ENCODE measurements at places on chromosomes 16 and 17.

DNA sequence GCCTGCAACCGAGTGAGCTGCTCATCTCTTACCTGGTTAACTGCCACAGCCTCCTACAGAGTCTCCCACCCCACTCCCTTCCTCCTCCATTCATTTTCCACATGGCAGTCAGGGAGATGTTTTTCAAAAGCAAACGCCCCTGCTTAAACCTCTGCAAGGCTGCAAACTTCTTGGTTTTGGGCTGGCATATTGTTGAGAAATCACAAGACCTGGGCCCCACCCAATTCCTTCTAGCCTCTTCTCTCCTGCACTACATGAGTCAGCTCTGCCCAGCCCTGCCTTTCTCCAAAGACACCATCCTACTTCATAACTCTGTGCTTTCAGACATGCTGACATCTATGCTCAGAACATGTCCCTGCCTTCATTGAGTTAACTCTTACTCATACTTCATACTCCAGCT, 136.1 kb downstream of the SPACA3 start:
- no peak for DNase-seq

GRCh38 chr17:37708616-37709212, 36.1 kb downstream of the HNF1B start:
- DNase-seq: no peak

GRCh38 chr17:31096106-31096436, 1.3 kb downstream of the NF1 start:
- DNase-seq: peak; percentile 47

DNA sequence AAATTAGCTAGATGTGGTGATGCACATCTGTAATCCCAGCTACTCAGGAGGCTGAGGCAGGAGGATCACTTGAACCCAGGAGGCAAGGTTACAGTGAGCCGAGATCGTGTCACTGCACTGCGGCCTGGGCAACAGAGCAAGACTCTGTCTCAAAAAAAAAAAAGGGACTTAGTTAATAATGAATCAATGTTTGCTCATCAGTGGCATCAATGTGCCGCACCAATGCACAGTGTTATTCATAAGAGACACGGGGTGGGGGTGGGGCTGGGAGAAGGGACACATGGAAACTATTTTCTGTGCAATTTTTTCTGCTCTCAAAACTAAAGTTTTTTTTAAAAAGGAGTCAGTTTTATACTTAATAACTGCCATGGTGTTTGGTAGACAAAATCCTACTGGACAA, 6.8 kb upstream of the ATP2C2 start:
- DNase-seq: no peak

GRCh38 chr17:32426894-32427293, 17.4 kb upstream of the PSMD11 start:
- no peak for DNase-seq

GRCh38 chr16:83574388-83574787, 233.4 kb upstream of the HSBP1 start:
- DNase-seq: peak; percentile 59

- no peak for DNase-seq
These were observed 2.5 kb upstream of the CYB561 start for GRCh38 chr17:63448655-63449054.

- no peak for DNase-seq
These were observed 189.9 kb downstream of the SEC14L1 start for GRCh38 chr17:77330602-77331081.

DNA sequence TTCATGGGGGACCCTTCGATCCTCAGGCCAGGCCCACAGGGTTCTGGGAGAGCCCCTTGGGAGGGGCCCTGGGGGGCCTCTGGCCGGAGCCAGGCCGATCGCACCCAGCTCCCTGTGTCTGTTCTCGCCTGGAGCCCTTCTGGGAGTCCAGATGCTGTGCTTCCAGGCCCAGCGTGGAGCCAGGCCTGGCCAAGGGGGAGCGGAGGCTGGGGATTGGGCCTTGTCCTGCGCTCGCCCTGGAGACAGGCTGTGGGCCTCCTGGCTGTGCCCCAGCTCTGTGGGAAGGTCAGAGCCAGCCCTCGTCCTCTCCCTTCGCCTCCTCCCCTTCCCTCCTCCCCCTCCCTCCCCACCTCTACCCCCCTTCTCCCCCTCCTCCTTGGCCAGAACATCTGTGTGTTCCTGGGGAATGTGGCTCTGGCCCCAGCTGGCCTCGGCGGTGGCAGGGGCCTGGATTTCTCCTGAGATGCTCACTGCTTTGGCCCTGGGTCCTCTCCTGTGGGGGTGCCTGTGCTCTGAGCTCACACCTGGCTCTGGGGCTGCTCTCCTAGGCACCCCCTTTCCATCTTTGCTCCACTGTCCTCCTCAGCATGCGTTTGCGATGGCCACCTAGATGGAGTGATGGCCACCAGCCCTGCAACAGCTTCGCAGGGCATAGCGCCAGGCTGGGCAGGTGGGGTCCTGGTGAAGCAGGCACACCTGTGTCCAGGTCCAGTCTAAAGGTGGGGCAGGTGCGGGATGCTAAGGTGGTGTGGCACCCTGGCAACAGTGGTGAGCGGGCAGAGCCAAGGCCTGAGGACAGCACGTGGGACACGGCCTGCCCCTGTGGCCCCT, 90.6 kb upstream of the CIBAR2 start:
- peak; percentile 64 for DNase-seq

DNA sequence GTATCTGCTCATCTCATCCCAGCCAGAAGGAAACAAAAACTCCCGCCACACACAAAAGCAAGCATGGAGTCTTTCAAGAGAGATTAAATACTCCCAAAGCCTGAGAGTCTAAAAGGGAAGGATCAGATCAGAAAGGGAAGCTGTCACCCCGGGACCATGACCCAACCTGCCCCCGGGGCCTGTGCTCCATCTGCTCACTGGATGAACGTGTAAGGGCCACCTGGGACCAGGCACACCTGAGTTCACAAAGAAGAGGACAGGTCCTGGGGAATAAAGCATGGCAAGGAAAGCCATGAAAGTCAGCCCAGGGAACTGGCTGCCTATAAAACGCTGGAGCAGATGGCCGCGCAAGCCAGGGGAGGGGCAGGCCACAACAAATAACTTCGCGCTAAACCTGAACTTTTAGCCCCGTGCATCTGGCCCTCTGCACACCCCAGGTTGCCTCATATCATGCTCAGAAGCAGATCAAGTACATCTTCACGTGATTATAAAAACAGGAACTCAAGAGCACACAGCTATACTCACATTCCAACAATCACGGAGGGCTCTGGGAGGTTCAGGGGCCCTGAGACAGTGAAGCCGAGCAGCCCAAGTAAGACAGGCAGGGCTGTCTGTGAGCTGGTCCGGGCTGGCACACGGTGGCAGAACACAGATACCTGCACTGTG, 3.4 kb downstream of the TMEM11 start:
- DNase-seq: no peak

DNA sequence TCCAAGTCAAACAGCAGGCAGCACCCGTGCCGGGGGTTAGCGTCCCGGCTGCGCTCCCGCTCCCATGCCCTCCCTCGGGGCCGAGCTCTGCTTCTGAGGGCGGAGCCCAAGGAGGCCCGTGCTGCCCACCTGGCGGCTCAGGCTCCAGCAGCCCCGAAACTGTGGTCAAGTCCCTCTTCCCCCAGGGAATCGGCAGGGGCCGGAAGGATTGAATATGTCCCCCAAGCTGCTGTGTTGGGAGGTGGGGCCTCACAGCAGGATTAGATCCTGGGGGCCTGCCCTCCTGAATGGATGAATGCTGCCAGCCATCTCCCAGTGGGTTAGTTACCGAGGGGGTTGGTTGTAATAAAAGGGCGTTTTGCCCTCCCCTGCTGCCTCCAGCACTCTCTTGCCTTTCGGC, 33.9 kb downstream of the MAP2K3 start:
- peak; percentile 74 for DNase-seq

- DNase-seq: no peak
These were observed 30.7 kb upstream of the SOX9 start for GRCh38 chr17:72090108-72090507.

DNA sequence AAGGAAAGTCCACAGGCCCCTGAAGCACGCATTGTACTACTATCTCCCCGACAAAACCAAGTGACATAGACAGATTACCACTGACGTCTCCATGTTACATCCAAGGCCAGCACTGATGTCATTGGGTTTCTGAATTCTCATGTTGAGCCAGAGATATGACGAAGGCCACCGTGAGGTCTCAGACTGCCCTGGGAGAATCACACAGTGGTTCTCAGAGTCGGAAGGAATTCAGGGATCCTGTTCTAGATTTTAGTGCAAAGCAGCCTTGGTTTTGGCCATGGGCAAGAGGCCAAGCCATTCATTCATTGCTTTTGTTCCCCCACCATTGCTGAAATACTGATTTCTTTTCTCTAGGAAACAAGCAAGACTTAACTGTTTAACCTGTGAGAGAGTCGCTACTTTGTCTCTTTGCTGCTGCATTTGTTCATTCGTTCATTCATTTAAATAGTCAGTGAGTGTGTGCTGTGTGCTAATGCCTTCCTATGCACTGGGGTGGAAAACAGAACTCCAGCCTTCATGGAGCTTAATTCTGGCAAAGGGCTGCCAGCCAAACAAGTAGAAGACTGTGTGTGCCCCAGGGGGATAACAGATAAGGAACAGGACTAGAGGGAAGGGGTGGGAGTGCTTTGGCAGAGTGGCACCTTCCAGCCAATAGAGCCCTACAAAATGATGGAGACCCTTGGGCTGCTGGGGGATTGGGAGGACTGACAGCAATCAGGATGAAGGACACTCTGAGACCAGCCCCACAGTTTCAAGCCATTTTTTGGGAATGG, 222.3 kb downstream of the MSI2 start:
- no peak for DNase-seq

- DNase-seq: no peak
These were observed 13.0 kb downstream of the CAMKK1 start for GRCh38 chr17:3879591-3880417.

GRCh38 chr17:61420052-61420451, 20.4 kb downstream of the TBX2 start:
- DNase-seq: no peak

DNA sequence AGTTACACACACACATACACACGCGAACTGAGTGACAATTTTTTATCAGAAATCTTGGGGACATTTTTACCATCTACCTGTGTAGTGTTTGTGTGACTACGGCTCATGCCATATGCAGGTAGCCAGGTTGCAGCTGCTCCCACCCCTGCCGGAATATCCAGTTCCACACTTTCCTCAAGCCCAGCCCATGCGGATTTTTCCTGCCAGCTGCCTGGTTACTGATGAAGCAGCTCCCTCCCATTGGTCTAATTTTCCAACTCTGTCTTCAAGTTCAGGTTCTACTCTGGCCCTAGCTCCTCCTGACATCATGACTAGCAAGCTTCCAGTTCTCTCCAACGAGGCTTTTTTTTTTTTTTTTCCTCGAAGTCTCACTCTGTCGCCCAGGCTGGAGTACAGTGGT, 4.8 kb downstream of the GSG1L2 start:
- DNase-seq: peak; percentile 74
